Right atrium auricular region (tissue), 2 donors: ENCODE measurements at places on chromosomes 13 and 19. TPM values are rescaled to one million over a fixed set of nuclear protein-coding genes. Genes with fewer than 3 reads are reported as not detected.
A peak's percentile ranks its signal among the peaks of the same experiment; 100 is the strongest.

The ZNF682 gene
- 4.4 TPM for total RNA-seq

The FGF14 gene
- 1.7 TPM for total RNA-seq

The HRC gene
- 1,164 TPM for total RNA-seq

The DZIP1 gene
- 4.9 TPM for total RNA-seq

The NAA16 gene
- total RNA-seq: 6.6 TPM

The FAM216B gene
- total RNA-seq: 23.5 TPM

The ZNF320 gene
- 5.3 TPM for total RNA-seq

The NLRP5 gene
- total RNA-seq: not detected

The ZNF568 gene
- 6.8 TPM for total RNA-seq

The SLITRK5 gene
- total RNA-seq: 0.04 TPM

The URAD gene
- not detected for total RNA-seq

The SACS gene
- 15.2 TPM for total RNA-seq

The IFI30 gene
- total RNA-seq: 43.2 TPM

The SLC25A41 gene
- not detected for total RNA-seq

The CEACAM16 gene
- total RNA-seq: not detected

The HPN gene
- total RNA-seq: 2.5 TPM

The KMT5C gene
- 3.3 TPM for total RNA-seq

The ZNF229 gene
- 3.5 TPM for total RNA-seq

- no peak for DNase-seq
- H3K4me1 ChIP-seq: no peaks in the 10 kb centered on the region
- no peak overlapping the region for H3K4me3 ChIP-seq
- no peak overlapping the region for H3K27ac ChIP-seq
- no peaks in the 10 kb centered on the region for H3K27me3 ChIP-seq
- H3K36me3 ChIP-seq: no peaks in the 10 kb centered on the region
These were observed 189.8 kb downstream of the KCTD12 start for GRCh38 chr13:76696370-76696769.

GRCh38 chr19:15445807-15446376, 3.9 kb downstream of the WIZ start:
- H3K4me3 ChIP-seq: no peak overlapping the region
- no peaks in the 10 kb centered on the region for H3K4me1 ChIP-seq
- H3K27ac ChIP-seq: peak overlapping the region; percentile 87
- peak; percentile 61 for DNase-seq

DNA sequence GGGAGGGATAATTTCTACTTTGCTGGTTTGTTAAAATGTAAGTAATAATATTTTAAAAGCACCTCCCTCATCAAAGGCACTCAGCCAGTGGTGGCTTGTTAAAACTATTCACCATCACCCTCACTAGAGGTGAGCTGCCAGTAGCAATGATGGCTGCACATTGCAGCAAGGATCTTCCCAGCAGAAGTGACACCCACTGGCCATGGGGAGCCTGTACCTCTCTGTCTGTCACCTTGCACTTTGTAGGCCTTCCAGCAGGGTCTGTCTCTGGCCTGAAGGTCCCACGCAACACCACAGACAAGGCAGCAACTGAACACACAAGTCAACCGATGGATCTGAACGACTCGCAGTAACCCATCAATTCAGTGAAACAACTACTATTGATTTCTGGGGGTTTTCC, 47.3 kb upstream of the C13orf42 start:
- no peak for DNase-seq
- H3K27me3 ChIP-seq: no peaks in the 10 kb centered on the region
- no peak overlapping the region for H3K27ac ChIP-seq

- H3K27ac ChIP-seq: no peak overlapping the region
- no peaks in the 10 kb centered on the region for H3K4me1 ChIP-seq
- no peak for DNase-seq
- H3K36me3 ChIP-seq: no peaks in the 10 kb centered on the region
These were observed 1624.1 kb upstream of the PRR20A start for GRCh38 chr13:55516610-55517009.

GRCh38 chr19:11444059-11444458, 8.6 kb downstream of the PRKCSH start:
- no peaks in the 10 kb centered on the region for H3K4me1 ChIP-seq
- no peak for DNase-seq
- H3K27me3 ChIP-seq: no peaks in the 10 kb centered on the region
- peaks cover 89% of the 10 kb centered on the region for H3K36me3 ChIP-seq
- no peak overlapping the region for H3K27ac ChIP-seq
- no peak overlapping the region for H3K4me3 ChIP-seq

GRCh38 chr19:27805848-27806247, 1407.1 kb downstream of the UQCRFS1 start:
- H3K4me3 ChIP-seq: no peak overlapping the region
- no peak for DNase-seq
- H3K36me3 ChIP-seq: no peaks in the 10 kb centered on the region
- no peaks in the 10 kb centered on the region for H3K27me3 ChIP-seq
- H3K27ac ChIP-seq: no peak overlapping the region
- H3K4me1 ChIP-seq: no peaks in the 10 kb centered on the region

DNA sequence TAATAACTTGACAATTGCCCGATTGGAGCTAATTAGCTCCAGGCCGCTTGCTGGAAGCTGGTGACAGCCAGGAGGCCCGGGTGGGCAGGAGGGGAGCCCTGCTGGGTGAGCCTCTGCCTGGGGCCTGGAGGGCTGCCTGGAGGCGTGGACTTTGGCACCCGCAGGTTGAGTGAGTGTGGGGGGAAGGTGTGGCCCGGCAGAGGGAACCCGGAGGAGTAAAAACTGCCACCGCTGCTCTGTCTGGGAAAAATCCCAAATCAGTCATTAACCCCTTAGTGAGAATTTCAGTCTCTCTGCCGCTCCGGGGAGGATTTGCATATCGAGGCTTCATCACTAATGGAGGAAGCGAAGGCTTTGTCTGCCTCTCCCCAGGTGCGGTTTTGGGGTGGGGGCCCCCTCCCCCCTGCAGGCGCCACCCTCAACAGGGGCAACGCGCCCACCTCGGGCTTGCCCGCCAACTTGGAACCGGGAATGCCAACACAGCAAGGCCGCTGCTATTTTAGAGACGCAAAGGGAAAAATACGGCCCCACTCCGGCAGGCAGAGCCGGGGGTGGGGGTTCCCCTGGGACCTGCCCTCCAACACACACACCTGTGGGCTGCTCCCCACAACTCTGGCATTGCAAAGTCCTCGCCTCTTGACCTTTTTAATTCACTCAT, 6.2 kb downstream of the EFNA2 start:
- peaks cover 3% of the 10 kb centered on the region for H3K27me3 ChIP-seq
- no peak overlapping the region for H3K27ac ChIP-seq
- no peaks in the 10 kb centered on the region for H3K36me3 ChIP-seq
- no peak for DNase-seq
- H3K4me1 ChIP-seq: peaks cover 17% of the 10 kb centered on the region

DNA sequence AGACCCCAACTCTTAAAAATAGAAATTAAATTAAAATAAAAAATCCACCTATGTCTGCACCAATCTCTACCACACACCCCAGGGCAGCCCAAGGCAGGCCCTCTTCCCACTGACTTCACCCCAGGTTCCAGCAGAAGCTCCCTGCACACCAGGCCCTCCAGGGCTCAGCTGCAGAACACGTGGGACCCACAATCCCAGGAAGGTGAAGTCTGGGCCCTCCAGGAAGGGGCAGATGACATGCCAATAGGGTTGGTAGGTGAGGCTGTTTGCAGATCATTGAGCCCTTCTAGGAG, 19.2 kb upstream of the VSTM2B start:
- H3K4me3 ChIP-seq: no peak overlapping the region
- no peaks in the 10 kb centered on the region for H3K4me1 ChIP-seq

DNA sequence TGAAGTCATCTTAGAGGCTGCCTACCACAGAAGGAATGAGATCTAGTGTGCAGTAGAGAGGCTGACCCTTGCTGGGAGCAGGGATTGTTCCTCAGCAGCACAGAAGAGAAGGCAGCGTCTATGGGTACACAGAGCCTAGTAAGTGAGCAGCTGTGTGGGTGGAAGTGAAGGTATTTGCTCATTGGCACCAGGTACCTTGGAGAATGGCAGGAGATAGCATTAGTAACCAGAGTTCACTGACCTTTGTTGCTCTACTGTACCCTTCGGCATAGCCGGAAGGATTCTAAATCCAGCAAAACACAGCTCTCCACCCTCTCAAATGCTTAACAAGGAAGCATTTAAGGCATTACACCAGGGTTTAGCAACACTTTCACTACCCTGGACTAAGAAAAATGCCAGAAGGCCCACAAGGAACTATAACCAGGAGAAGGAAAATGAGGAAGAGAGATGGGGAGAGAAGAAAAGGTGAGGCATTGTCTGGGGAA, 12.3 kb downstream of the SOX21 start:
- no peak for DNase-seq
- no peak overlapping the region for H3K4me3 ChIP-seq
- peaks cover 20% of the 10 kb centered on the region for H3K27me3 ChIP-seq

- no peak overlapping the region for H3K27ac ChIP-seq
- no peaks in the 10 kb centered on the region for H3K36me3 ChIP-seq
- no peak overlapping the region for H3K4me3 ChIP-seq
- no peaks in the 10 kb centered on the region for H3K4me1 ChIP-seq
These were observed 6.0 kb upstream of the FFAR2 start for GRCh38 chr19:35442091-35442490.

GRCh38 chr13:42384265-42384664, 112.3 kb downstream of the AKAP11 start:
- no peak for DNase-seq
- H3K27me3 ChIP-seq: no peaks in the 10 kb centered on the region
- no peaks in the 10 kb centered on the region for H3K4me1 ChIP-seq
- no peaks in the 10 kb centered on the region for H3K36me3 ChIP-seq
- no peak overlapping the region for H3K4me3 ChIP-seq
- H3K27ac ChIP-seq: no peak overlapping the region

GRCh38 chr19:53461866-53462265, 5.7 kb upstream of the ZNF813 start:
- no peak overlapping the region for H3K27ac ChIP-seq
- no peak overlapping the region for H3K4me3 ChIP-seq
- H3K36me3 ChIP-seq: no peaks in the 10 kb centered on the region

DNA sequence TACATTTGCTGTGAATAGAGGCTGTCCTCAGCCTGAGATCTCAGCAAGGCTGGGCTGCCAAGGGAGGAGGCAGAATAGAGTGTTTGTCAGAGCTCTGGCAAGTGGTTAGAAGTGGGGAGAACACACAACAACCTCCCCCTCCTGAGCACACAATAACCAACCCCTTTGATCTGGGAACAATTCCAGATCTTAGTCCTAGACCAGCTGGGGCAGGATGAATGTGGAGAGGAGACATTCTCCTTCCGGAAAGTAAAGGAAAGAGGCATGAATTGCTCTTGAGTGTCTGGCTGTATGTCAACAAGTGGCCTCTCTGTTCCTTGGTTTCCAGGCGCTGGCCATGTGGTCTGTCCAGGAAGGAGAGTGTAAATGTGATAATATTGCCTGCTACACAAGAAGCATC, 114.9 kb upstream of the TMTC4 start:
- H3K27me3 ChIP-seq: no peaks in the 10 kb centered on the region
- no peaks in the 10 kb centered on the region for H3K36me3 ChIP-seq
- H3K27ac ChIP-seq: no peak overlapping the region
- H3K4me3 ChIP-seq: no peak overlapping the region
- no peaks in the 10 kb centered on the region for H3K4me1 ChIP-seq

GRCh38 chr19:3112375-3113099, 18.4 kb downstream of the GNA11 start:
- H3K27ac ChIP-seq: no peak overlapping the region
- no peak for DNase-seq
- no peaks in the 10 kb centered on the region for H3K4me1 ChIP-seq
- H3K4me3 ChIP-seq: no peak overlapping the region

DNA sequence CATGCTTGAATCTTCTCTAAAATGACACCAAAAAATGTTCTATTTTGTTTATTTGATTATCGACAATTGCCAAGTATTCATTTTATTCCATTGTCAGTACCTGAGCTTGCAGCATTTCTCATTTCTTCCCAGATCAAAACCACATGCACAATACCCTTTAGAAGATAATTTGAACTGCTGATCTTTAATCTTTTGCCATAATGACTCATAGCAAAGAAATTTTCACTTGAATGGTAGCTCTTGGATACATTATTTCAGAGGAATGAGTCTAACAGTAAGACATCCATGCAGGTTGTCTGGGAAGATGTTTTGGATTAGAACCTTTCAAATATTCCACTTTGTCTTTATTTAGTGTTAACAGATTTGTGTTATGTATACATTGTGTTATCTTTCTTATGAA, 42.0 kb upstream of the RXFP2 start:
- H3K4me1 ChIP-seq: no peaks in the 10 kb centered on the region
- no peaks in the 10 kb centered on the region for H3K27me3 ChIP-seq
- no peak for DNase-seq
- H3K36me3 ChIP-seq: no peaks in the 10 kb centered on the region
- H3K4me3 ChIP-seq: no peak overlapping the region
- H3K27ac ChIP-seq: no peak overlapping the region
